Stimulated activated CD8-positive, alpha-beta memory T cell treated with anti-CD3 and anti-CD28 coated beads, Interleukin-7, amount 100 ng/mL, for 1 hour (primary cell): ENCODE measurements at places on chromosomes 1 and 21.

DNA sequence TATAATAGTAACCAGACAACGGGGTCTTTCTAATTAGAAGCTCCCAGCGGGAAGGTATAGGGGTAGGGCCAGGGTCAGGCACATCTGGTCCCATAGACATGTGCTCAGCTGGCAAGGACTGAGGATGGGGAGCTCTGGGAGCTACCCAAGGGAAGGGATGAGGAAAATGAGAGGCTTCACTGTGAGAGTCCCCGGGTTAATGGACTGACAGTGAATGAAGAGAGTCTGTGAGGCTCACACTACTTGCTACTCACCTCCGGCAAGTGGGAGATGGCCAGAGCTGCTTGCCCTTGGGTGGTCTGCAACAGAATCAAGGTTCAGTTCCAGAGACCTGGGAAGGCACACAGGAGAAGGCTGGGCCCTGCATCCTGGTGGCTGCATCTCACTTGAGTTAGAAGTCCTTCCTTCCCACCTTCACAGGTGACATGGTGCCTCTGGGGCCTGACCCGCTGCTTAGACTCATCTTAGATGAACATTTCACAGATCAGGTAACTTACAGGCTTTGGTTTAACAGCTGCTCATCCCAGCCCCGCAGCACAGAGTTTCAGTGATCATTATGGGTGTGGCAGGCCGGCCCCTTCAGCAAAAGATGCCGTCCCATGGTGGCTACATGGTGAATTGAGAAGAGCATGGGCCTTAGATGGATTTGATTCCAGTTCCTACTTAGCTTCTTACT, 31.7 kb downstream of the EIF2D start:
- DNase-seq, result no peak

DNA sequence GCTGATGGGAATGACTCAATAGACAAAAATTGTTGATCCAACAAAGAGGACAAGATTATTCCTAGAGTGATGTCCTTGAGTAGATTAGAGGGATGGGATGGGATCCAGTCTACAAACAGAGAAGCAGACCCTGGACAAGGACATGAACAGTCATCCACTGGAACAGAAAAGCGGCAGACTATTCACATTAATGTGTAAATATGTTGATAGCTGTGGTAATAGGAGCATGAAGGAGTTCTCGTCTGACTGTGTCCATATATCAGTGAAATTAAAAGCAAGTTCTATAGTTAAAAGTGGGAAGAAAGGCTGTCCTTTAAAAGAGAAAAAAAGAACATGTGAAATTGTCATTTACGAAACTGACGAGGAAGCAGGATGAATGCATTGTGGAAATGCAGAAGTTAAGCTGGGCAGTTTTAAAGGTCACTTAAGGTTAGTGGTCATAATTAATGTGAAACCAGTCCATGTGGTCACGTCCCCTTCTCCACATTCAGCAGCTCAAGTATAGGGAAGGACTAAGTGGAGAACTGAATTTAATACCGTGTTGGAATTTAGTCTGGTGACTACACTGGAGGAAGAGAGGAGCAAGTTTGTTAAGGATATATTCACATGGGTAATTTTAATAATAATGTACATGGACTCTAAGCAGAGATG, 62.1 kb downstream of the PIK3R3 start:
- no peak for DNase-seq

GRCh38 chr1:68223687-68224086, 8.6 kb downstream of the WLS start:
- DNase-seq, result no peak

DNA sequence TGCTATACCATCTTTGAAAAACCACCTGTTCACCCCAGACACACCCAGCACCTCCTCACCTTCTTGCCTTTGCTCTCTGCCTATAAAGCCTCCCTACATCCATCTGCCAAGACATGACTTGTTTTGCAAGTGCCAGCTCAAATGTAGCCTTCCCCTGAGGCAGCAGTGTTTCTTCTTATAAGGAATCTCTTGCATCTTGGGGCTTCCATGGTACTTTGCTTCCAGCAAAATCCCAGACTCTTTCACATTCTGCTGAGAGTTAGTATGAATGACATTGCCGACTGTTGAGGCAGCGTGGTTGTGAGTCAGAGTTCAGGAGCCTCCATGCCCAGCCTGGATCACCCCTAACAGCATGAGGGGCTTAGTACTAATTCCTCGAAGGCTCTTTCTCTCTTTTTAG, 217.4 kb upstream of the RUNX1 start:
- no peak for DNase-seq

DNA sequence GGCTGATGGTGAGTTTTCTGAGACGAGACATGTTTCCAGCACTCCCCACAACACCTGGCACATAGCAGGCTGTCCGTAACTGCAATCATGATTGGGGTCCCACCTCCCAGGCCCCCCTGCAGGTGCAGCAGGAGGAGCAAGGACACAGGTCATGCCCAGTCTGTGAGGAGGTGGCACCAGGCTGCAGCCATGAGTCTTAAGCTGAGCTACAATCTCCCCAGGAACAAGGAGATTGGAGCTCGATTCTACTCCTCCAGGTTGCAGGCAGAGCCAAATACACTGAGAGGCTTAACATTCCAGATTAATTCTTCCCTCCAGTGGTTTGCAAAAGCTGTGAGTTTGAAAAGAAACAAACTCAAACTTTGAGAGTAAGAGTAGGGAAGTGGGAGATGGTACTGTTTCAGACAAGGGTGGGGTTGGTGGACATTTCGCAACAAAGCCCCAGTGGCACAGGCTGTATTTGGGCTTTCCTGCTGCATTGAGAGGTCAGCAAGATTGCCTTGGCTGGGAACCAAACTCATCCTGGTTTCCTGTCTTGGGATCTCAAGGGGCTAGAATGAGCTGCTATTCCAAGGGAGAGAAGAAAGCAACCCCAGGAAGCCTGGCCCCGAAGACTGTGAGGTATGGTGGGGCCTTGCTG, 64.8 kb upstream of the GALNT2 start:
- DNase-seq, result no peak

- DNase-seq, result no peak
Observed at GRCh38 chr1:17680308-17680707, 74.8 kb upstream of the ACTL8 start.

DNA sequence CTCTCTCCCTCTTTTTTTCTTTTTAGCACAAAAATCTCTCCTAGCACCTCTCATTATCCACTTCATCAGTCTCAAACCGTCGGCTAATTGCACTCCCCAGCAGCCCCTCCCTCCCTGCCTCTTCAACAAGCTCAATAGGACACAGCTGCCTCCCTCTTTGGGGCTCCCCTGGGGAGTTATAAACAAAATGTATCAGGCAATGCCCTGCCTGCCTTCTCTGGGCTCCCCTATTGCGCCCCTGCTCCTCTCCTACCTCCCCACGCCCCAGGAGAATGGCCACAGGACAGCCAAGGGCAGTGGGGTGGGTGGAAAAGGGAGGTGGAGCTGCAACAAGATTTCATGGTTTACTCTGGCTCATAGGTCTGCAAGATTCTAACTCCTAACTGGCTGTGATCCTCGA, 147.1 kb upstream of the GRIK3 start:
- no peak for DNase-seq

DNA sequence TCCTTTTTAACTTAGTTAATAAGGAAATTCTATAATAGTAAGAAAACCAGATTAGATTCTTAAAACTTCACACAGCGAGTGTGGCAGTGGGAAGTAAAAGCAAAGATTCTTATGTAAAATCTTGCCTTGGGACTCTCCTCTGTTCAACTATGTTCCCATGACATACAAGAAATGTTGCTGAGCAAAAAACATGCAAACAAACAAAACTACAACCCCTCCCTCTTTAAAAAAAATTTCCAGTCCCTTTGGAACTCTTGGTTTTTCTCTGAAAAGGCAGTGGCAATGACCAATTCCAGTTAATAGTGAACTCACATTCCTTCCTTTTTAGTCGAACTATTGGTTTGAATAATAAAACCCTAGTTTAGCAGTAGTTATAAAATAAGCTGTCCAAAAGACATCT, 453.1 kb upstream of the ZRANB2 start:
- no peak for DNase-seq

GRCh38 chr1:110233861-110234260, 23.7 kb downstream of the KCNC4 start:
- no peak for DNase-seq

- no peak for DNase-seq
Observed at GRCh38 chr1:230230948-230231773, 164.1 kb downstream of the GALNT2 start.

DNA sequence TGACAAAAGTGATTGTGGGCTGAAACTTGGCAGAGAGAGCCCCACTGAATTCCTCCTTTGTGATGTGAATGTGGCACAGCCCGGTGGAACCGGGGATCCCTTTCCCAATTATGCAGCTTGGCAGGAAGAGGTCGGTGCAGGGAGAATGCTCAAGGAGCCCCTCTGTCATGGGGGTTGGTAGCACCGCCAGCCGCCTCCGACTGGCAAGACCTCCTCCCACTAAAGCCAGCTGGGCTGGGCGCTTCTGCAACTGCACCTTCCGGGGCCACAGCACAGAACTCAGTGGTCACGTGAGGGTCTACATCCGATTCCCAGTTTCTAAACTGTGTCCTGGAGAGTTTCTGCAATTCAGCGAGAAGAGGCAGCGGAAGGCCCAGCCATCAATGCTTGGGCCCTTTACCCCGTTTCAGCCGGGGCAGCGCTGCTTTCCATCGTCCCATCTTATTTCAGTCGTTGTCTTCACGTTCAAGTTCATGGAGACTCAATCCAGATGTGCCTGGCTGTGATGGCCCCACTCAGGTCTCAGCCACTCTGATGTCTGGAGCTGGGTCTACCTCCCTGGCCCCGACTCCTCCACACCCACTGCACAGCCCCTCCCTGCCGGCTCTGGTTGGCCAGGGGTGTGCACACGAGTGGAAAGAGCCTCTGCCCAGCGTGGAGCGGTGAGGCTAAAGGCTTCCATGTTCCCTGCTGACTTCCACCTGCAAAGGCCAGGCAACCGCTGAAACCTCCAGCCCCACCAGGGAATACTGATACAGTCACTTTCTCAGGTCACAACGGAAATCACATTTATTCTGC, 39.8 kb upstream of the FHAD1 start:
- no peak for DNase-seq

DNA sequence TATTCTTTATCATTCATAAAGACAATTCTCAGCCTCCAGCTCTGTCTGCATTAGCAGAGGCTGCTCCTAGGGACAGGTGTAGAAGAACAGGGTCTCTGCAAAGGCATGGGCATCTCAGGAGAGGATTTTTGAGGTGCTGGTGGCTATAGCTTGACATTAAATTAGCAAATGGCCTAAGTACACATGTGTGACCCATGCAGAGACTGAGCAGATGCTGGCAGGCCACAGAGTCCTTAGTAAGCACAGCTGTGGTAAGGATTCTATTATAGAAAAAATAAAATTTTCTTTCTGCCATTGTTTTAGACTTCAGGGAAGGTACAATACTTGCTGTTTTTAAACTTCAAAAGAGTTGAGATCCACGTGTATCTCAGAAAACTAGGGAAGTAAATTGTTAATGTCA, 177.5 kb upstream of the DUSP10 start:
- DNase-seq, result no peak

DNA sequence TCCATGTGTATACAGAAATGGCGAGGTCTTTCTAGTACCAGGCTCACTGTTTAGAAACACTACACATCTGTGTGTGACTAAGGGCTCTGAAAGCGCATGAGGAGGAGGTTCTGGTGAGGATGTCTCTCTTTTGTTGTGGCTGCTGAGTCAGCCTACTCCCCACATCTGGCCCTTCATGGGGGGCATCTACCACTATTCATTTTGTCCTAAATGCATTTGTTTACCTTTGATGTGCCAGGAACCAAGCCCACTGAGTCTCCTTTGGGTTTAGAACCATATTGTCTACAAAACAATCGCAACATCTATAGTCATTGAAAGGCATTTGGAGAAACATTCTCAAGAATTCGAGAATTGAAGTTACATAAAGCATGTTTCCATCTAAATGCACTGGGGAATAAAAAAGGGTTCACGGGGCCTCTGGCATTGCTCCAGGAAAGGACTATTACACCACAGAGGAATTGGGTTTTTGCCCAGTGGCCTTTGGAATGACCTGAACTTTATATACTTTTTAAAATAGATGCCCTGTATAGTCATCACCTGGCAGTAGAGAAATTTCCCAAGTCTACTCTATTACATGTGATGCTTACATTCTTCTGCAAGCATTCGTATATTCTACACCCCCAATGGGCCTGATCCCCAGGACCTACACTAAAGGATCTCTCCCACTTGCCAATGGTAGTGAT, 35.1 kb upstream of the ADORA3 start:
- DNase-seq, result no peak

GRCh38 chr1:84259989-84260388, 41.5 kb upstream of the SAMD13 start:
- no peak for DNase-seq

- DNase-seq, result no peak
Observed at GRCh38 chr1:201899683-201900429, 11.2 kb downstream of the SHISA4 start.

DNA sequence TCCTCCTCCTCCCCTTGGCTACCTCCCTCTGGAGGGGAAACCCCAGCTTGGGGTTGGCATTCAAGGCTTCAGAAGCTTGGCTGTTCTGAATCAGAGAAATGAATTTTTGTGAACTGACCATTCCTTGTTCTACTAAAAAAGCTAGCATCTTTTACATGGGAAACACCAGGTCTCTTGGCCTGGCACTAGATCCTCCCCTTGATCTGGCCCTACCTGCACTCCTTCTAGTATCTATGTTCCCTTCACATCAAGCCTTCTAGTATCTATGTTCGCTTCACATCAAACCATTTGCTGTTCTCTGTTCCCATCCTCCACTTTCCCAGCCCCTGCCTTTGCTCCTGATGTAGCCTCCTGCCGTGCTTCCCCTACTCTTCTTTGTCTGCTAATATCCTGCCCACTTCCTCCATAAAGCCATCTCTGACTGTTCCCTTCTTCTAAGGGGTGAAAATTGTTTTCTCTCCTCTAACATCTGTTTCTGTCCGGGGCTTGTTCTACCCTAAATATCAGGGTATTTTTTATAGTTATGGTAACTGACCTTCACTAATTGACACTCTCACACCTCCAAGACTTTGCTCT, 25.8 kb downstream of the FAM151A start:
- no peak for DNase-seq

DNA sequence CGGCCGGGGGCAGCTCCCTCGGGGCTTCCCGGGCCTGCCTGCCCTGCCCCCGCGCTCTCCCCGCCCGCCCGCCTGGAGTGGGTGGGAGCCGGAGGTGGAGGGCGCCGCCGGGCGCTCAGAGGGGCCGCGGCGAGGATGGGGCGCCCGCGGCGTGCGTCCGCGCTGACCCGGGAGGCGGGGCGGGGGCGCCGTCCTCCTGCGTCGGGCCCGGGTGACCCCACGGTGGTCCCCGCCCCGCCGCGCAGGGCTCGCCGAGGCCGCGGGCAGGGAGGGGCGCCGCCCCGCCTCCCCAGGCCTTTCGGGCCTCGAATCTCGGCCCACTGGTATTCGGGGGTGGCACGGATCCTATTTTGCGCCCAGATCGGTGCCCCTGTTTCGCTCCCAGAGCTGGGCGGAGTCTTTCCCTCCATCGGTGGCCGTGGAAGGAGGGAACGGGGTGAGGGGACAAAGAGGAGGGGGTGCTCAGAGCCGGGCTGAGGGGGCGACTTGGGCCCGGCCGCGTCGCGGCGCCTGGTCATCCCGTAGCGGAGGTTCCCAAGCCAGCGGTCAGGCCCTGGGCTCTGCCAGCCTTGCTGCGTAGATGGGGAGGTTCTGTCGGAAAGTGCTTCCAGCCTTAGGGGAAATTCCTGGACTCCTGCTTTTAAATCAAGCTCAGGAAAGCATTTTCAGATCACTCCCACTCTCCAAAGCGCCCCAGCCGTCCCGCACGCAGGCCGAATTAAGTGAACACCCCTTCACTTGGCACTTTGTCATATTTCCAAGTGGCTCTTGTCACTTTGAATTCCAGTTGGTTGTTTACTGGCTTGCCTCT, 545 bp downstream of the PATJ start:
- no peak for DNase-seq
